ENCODE measurements at places on chromosomes 5 and 9.

DNA sequence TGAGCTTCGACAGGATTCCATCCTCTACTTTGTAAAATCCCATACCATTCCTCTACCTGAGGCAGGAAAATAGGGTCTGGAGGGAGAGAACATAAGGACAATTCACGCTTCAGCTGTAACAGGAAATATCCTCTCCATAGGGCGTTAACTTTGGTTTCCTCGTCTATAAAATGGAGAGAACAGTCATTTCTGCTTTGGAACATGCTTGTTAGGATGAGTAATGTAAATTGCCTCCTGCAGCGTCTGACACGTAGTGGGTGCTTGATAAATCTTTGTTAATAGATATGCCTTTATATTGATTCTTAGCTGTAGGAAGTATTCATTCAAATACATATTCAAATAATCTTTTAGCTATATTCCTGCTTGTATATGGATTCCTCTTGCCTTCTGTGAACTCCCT, 711 bp upstream of the SUB1 start:
- no peak for DNase-seq

DNA sequence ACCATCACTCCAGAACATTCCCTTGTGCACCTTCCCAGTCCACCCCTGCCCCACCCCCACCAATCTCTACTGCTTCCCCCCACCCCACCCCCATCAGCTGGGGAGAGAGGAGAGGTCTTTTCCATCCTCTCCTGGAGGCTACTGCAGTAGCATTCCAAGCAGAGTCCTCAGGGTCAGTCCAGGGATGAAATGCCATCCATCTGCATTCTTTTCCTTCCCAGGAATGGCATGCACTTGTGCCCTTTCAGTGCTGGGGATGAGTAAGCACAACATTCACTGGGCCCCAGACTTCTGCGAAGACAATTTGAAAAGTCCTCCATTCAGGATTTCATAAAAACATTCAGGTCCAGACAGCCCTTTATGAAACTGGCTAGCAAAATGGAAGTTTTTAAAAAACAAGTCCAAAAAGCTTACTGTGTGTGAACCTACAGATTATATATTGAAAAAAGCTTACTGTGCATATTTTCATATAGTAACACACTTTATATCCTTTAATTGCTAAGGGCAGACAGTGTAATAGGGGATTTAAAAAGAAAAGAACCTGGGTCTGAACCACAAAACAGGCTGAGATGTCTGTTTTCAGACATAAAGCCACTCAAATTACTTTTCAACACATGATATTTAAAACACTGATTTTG, 50.0 kb upstream of the GOLPH3 start:
- DNase-seq = no peak

DNA sequence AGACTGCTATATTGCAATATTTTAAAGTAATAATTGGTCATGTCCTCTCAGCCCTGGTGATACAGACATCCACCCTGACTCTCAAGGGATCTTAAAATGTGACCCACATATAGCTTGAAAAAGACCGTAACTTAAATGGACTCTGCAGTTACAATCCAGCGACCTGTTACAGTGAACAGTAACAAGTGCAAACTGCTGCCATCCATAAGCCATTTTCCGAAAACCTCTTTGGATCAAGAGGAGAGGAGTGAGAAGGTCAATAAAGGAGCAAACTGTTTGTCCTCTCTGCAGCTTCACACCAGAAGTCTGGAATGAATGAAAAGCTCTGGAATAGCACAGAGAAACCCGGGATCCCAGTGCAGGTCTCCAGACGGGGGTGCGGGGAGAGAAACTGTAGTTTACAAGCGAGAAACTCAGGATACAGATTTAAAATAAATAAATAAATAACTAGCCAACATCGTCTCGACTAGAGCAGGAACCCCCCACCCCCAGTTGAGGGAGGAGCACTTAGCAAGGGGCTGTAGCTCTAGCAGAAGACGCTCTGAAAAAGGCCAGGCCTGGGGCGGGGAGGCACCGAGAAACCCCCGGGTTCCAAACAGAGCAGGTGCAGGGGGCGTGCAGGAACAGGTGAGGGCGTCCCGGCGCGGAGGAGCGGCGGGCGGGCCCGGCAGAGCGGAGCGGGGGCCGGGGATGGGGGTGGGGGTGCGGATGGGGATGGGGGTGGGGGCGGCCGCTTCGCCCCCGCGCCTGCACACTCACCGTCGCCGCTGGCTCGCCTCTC, 572 bp downstream of the ZDHHC21 start:
- DNase-seq = no peak

DNA sequence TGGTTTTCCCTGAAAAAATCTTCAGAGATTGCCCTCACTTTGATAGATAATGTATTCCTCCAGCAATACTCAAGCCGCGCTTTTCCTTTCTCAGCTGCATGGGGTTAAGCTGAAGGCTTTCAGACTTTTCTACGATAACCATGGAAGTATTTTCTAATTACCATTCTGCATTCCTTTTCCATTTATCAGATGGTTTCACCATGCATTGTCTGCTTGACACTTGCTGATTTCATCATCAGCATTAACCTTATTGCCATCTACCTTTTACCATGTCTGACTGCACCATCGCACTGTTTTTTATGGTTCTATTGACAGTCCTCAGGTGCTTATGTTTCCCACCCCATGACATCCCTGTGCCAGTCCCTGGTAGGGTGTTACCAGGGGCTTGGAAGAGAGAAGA, 91.6 kb downstream of the DMAC1 start:
- no peak for DNase-seq

- DNase-seq = no peak
These were observed 183.7 kb downstream of the TLR4 start for GRCh38 chr9:117887941-117888340.

DNA sequence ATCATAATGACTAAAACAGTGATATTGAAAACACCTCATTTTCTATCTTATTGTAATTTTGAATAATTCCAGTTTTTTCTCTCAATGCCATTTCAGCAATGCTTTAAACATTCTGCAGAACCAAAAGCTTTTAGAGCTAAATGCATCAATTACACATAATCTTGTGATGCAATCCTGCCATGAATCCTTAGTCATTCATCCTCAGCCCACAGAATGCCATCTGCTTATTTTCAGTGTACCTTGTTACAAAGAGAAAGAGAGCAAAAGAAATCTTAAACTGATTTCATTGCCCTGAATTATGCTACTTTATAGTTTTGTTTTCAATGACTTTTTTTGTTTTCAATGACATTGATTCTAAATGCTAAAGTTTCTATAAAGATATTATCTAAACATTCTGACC, 1234.8 kb upstream of the C9orf72 start:
- no peak for DNase-seq

DNA sequence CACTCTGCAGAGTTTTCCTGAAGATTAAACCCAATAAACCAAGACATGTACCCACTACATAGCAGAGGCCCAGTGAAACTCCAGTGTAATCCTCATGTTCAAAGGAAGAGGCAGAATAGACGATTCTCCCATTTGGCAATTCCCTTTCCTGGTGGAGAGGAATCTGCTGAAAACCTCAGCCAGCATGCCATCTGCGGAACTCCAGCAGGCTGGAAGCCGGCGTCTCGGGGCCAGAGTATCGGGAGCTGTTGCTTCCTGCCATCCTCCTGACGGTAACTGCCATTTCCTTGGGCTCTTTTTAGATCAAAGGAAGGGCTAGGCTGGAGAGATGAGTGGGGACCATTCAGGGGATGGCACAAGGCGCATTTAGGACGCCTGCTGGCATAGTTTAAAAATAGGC, 20.5 kb downstream of the NEURL1B start:
- DNase-seq = no peak

GRCh38 chr9:121556580-121556979, 56.9 kb upstream of the GGTA1 start:
- DNase-seq = no peak

GRCh38 chr9:78676623-78677022, 379.7 kb downstream of the PSAT1 start:
- DNase-seq = no peak

GRCh38 chr9:137638680-137639079, 19.9 kb downstream of the EHMT1 start:
- no peak for DNase-seq

DNA sequence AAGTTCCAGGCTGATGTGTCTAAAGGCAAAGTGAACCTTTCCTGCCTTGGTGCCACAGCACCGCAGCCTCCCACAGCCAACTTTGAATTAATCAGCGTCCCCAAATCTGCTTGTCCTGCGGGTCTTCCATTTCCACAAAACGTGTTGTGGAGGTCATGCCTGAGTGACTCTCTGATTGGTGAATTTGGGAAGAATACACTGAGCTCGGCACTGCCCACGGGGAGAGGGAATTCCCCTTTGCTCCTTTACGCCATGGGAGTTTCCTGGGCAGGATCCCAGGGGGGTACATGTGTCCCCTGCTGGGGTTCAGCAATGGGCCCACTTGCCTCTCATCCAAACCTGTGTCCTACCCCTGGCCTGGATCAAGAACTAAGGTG, 90.4 kb downstream of the LHX2 start:
- DNase-seq = no peak

DNA sequence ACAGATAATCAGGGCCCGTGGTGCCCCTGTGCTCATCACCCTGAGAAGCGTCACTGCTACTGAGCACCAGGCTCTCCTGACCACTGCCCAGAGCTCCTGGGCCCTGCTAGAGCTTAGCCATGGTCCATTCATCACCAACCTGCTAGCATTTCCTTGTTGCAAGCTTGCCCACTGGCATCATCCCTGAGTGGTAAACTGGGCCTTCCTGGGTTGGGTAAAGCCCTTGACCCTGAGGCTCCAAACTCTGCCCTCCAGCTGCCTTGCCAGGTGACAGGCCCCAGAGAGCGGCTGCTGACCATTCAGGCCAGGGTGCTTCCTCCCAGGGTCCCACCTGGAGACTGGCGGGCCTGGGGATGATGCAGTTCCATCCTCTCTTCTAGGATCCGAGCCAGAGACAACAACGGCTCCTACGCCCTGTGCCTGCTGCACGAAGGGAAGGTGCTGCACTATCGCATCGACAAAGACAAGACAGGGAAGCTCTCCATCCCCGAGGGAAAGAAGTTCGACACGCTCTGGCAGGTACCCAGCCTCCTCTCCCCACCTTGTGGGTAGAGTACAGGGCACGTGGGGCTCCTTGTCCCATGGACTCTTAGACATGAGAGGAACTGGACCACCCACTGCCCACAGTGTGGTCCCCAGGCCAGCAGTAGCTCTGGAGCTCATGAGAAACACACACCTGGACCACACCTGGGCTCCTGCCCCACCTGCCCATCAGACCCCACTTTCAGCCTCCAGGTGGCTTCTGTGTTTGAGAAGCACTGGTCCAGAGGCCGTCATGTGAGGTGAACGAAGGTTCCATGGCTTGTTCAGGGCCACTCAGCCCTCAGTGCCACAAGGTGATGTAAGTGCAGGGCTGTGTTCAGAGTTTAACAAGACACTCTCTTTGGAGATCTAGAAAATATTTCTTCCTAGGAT, 60.5 kb downstream of the SYK start:
- DNase-seq = no peak

DNA sequence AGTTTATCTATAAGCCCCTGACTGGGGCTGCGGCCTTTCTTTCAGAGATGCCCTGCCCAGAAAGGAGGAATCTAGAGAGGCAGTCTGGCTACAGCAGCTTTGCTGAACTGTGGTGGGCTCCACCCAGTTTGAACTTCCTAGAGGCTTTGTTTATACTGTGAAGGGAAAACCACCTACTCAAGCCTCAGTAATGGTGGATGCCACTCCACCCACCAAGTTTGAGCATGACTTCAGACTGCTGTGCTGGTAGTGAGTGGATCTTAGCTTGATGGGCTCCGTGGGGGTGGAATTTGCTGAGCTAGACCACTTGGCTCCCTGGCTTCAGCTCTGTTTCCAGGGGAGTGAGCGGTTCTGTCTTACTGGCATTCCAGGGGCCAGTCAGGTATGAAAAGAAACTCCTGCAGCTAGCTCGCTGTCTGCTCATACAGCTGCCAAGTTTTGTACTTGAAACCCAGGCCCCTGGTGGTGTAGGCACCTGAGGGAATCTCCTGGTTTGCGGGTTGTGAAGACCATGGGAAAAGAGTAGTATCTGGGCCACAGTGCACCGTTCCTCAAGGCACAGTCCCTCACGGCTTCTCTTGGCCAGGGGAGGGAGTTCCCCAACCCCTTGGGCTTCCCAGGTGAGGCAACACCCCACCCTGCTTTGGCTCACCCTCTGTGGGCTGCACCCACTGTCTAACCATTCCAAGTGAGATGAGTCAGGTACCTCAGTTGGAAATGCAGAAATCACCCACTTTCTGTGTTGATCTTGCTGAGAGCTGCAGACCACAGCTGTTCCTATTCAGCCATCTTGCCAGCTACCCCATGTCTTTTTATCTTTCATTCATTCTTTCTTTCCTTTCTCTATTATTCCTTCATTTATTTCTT, 211.8 kb upstream of the C9orf72 start:
- no peak for DNase-seq

DNA sequence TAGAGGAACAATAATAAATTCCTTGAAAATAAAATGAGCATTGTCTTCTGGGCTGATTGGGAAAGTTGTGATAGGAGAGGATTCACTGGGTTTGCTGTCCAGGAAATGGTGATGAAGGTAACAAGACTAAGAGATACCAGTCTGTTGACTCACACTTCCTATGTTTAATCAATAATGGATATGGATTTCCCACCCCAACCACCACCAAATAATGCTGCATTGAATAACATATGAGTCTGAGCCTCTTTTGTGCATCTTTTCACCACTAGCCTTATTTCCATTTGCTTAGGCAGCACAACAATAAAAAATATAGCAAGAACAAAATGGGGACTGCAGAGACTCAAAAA, 120.2 kb upstream of the NFIB start:
- no peak for DNase-seq

- DNase-seq = no peak
These were observed 96.4 kb downstream of the DIRAS2 start for GRCh38 chr9:90546200-90546599.

DNA sequence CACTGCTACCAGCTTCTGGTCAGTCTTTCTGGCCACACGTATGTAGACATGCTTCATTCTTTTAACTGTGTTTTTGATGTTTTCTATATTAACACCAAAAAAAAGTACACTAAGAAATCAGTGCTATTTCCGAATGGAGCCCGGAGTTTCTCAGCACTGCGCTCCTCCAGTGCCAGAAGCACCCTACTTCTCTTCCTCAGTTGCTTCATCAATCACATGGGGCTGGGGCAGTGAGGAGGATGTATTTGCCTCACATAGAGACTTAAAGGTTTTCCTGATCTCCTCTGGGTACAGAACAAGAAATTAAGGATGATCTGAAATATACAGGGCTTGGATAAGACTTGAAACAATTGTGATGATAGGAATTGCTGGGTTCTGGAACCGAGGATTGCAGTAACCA, 148.0 kb downstream of the ERCC6L2 start:
- no peak for DNase-seq

DNA sequence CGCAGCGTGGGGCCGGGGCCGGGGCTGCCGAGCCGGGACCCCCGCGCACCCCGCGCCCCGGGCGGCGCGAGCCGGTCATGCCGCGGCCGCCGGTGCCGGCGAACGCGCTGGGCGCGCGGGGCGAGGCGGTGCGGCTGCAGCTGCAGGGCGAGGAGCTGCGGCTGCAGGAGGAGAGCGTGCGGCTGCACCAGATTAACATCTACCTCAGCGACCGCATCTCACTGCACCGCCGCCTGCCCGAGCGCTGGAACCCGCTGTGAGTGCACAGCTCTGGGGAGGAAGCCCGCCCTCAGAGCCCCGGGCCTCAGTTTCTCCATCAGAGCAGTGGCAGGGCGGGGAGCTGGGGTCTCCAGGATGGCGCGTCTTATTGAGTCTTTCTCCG, 335 bp downstream of the GALNT12 start:
- no peak for DNase-seq
